ENCODE measurements at places on chromosomes 4 and X.
A peak's percentile ranks its signal among the peaks of the same experiment; 100 is the strongest.

GRCh38 chr4:54230484-54231418 lies 1.7 kb downstream of the PDGFRA start:
- DNase-seq: peak; percentile 79

GRCh38 chr4:138790706-138791340 lies 224.8 kb upstream of the NOCT start:
- no peak for DNase-seq

DNA sequence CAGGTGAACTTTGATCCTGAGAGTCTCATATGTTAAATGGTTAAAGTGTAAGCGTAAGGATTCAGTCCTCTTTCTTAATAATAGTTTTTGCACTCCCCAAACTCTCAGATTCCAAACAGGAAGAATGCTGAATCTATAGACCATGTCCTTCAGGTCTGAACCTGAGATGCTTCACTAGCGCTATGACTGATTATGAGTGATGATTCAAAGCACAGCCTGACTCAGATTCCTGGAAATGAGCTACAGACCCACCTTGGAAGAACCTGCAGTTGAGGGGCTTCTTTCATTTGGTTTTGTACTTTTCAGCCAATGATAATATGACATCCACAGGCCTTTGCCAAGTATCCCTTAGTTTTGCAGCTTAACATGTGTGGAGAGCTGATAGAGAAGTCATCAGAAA lies 1.4 kb downstream of the EDNRA start:
- DNase-seq: no peak

GRCh38 chrX:33333271-33333670 lies 121.9 kb upstream of the DMD start:
- DNase-seq: no peak

DNA sequence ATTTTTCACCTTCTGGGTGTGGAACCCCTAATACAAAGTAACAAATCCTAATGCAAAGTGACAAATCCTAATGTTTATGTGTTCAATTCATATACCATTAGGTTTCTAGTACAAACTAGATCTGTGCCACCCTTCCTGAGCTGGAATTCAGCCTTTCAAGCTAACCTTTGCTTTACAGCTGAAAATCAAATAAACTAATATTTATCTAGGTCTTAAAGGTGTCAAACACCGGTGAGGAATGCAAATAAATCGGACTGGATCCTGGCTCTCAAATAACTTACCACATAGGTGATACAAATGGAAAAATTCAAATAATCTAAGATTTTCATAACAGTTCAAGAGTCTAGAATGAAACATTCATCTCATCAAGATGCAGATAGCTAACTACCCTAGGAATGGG lies 11.6 kb downstream of the IRF2 start:
- no peak for DNase-seq

DNA sequence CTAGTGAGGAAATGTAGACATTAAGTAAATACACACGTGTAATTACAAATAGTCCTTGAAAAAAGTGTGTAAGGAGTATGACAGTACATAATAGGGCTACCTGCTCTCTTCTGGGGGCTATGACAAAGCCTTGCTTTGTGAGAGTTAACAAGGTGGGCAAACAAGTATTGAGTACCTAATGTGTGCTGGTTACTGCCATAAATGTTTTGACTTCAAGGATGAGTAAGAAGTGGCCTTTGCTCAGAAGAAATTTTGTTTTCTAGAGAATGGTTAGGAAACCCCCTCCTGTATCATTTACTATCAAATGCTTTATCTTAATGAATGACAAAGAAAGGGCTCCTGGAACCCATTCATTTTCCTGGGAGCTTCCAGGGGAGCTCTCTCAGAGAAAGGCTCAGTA lies 167.0 kb upstream of the CASK start:
- DNase-seq: no peak

DNA sequence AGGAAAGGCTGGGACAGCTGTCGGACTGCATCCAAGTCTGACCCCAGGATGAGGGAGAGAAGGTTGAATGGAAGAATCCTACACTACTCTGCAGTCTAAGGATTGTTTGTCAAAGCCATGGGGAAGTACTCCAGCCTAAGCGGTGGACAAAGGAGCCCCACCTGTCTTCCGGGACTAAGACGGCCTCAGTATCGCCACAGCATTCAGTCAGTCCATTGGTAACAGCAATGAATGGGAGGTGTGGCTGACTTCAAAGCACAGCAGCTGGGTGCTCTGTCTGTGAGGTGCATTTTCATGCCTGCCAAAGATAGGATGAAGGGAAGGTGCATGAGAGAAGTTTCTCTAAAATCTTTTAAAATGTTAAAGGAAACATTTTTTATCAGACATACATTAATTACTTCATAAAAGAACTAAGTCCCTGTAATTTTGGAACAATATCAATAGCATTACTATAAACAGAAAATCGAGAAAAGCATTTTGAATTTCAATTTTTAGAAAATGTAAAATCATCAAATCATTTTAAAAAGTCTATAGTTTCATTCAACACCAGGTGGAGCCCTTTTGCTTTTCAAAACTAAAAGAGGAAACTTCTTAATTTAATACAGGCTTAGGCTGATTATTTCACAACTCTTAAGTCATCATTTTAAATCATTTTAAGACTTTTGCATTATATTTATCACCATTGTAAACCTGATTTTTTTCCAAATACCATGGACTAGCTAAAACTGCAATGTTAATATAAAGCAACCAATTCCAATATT lies 27.6 kb upstream of the INTU start:
- DNase-seq: peak; percentile 91

DNA sequence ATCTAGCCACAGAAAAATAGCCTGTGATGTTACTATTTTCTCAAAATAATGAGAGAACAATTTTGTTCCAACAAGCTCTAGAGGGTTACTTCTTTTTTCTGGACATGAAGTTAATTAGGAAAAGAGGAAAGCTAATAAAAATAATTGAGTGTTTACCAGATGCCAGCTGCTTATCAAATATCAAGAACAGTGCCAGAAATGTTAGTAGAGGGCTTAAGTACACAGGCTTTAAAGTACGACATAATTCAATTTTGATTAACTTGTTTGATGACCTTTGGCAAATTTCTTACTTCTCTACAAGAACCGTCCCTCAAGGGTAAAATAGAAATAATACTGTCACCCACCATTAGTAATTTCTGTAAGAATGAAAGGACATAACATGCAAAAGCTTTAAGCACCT lies 977.0 kb downstream of the FSTL5 start:
- DNase-seq: no peak

DNA sequence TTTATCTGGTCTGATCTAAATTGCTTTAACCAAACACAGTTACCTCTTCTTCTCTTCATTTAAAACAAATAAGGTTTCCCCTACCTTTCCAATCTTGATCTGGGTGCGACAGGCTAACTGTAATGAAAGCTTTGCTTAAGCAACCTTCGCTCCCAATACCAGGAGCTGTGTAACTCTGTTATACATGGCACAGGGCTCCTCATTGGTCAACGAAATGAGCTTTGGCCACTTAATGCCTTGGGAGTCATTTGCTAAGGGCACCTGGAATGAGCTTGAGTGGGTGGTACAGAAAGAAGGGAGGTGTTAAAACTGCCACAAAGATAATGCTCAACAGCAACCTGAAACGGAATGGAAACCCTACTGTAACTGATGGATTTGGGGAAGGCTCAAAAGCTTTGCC lies 140.5 kb downstream of the CHRNA9 start:
- DNase-seq: no peak

- DNase-seq: no peak
Observed at GRCh38 chr4:74583089-74583700, 138.3 kb downstream of the AREG start.

DNA sequence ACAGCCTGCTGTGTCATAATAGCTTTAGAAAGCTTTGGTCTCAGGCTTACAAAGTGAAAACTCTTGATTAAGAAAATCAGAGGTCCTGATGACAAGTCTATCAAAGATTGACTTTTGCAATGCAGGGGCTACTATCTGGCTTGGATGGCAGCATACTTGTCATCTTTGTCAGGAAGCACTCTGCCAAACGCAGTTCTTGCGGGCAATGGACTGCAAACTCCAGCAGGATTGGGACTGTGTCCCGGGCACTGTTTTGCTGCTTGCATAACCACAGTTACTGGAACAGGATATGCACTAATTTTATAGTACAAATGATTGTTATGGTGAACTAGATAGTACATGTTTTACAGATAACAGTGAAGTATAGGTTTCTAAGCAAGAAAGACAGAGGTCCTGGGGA lies 185.6 kb downstream of the IQCM start:
- DNase-seq: no peak
